ENCODE measurements at places on chromosomes 13 and 19. TPM values are rescaled to one million over a fixed set of nuclear protein-coding genes. Genes with fewer than 3 reads are reported as not detected.

Gene C19orf81
- total RNA-seq: not detected

Gene TEKTIP1
- not detected for total RNA-seq

Gene MYO1F
- total RNA-seq: 7.2 TPM

Gene DBP
- total RNA-seq: 9.3 TPM

Gene PET100
- 25.5 TPM for total RNA-seq

DNA sequence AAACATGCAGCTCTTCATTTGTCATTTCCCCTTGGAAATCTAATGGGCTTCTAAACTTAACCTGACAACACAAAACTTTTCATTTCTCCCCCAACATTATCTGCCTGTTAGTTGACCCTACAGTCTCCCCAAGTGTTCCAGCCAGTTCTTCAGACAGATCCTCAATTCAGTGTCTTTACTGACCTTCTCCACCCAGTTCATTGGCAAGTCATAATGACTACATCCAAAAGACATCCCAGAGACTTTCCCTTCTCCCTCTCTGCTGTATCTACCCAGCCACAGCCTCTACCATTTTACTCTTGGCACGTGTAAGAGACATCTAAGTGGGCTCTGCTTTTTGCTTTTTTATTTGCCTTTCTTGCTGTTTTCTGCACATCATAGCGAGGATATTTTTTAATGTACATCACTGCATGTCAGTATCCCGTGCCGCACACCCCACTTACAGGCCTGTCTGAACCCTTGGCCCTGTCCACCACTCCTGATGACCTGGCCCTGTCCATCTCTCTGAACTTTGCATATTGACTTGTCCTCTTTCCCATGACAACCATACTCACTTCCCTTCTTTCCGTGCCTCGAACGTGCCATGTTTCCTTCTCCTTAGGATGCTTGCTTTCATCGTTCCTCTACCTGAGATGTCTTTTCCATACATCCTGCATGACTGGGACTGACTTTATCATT lies 391.9 kb downstream of the IRS2 start:
- H3K36me3 ChIP-seq: no peaks in the 10 kb centered on the region
- H3K27ac ChIP-seq: no peak overlapping the region
- no peaks in the 10 kb centered on the region for H3K27me3 ChIP-seq

DNA sequence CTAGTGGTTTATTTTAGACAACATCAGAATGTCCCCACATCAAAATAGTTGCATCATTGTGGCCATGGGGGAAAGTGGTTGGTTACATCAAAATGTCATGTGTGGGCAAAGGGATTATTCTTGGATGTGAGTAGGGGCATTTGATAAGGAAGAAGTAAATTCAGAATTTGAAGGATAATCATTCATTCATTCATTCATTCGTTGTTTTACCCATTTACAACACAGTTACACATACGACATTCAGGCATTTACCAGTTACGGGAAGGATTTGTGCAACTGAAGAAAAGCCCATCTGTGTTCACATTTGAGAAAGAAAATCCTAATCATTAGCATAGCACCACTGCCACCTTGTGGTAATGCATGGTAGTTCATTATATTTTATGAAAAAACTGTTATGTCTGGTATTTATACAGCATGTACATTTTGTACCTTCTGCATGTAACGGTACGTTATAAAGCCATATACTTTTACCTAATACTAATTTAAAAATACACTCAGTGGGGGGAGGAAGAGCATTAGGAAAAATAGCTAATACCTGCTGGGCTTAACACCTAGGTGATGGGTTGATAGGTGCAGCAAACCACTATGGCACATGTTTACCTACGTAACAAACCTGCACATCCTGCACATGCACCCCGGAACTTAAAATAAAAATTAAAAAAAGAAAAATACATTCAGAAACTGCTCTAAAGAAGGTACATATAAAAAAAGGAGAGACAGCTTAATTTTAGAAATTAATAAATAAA lies 62.1 kb downstream of the DGKH start:
- H3K36me3 ChIP-seq: no peaks in the 10 kb centered on the region
- H3K27me3 ChIP-seq: no peaks in the 10 kb centered on the region
- no peak for DNase-seq
- H3K4me3 ChIP-seq: no peak overlapping the region

Gene ITGBL1
- total RNA-seq: 20.0 TPM

GRCh38 chr19:17931532-17932191 lies 1.2 kb upstream of the CCDC124 start:
- H3K27ac ChIP-seq: no peak overlapping the region
- H3K27me3 ChIP-seq: no peaks in the 10 kb centered on the region
- peaks cover 26% of the 10 kb centered on the region for H3K4me1 ChIP-seq

DNA sequence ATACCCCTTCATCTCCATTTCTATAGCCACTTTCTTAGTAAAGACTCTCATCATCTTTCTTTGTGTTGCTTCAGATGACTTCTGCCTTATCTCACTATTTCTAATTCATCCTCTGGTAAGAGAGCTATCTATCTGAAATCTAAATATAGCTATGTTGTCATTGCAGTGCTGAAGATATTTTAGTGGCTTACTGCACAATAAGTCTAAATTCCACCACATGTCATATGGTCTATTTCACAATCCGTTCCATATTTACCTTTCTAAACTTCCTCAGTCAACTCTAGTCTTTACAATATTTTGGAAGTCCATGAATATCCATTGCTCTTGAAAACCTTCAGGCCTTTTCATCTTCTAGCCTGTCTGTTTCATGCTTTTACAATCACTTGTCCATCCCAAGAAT lies 465.1 kb upstream of the SLC10A2 start:
- H3K27me3 ChIP-seq: no peaks in the 10 kb centered on the region
- no peak overlapping the region for H3K4me3 ChIP-seq
- H3K4me1 ChIP-seq: no peaks in the 10 kb centered on the region
- DNase-seq: no peak

Gene ERICH4
- total RNA-seq: not detected

GRCh38 chr19:43479961-43480561 lies 14.7 kb upstream of the LYPD3 start:
- H3K27me3 ChIP-seq: no peaks in the 10 kb centered on the region
- H3K4me3 ChIP-seq: no peak overlapping the region
- no peak for DNase-seq
- H3K36me3 ChIP-seq: no peaks in the 10 kb centered on the region
- no peak overlapping the region for H3K27ac ChIP-seq

DNA sequence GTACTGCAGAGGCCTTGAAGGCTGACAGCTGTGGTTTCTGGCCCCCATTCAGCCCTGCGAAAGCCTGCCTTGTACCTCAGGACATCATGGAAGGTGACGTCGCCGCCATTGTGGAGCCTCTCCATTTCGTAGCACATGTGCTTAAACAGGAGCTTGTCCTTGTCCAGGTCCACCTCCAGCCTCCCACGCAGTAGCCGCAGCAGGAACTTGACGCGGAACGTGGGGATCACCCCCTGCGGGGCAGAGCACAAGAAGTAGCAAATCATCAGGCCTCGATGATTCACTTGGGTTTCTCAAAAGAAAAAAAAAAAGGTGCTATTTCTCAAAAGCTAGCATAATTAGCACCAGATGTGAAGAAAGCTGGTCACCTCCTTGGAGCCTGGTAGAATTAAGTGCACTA lies 351.0 kb downstream of the NALCN start:
- no peak overlapping the region for H3K4me3 ChIP-seq
- H3K27me3 ChIP-seq: no peaks in the 10 kb centered on the region
- no peaks in the 10 kb centered on the region for H3K36me3 ChIP-seq

Gene PCDH17
- 9.5 TPM for total RNA-seq

Gene ZNF763
- 7.5 TPM for total RNA-seq

GRCh38 chr13:51502153-51502651 lies 49.4 kb upstream of the INTS6 start:
- H3K4me1 ChIP-seq: no peaks in the 10 kb centered on the region
- H3K27ac ChIP-seq: no peak overlapping the region
- H3K27me3 ChIP-seq: no peaks in the 10 kb centered on the region
- no peak overlapping the region for H3K4me3 ChIP-seq

DNA sequence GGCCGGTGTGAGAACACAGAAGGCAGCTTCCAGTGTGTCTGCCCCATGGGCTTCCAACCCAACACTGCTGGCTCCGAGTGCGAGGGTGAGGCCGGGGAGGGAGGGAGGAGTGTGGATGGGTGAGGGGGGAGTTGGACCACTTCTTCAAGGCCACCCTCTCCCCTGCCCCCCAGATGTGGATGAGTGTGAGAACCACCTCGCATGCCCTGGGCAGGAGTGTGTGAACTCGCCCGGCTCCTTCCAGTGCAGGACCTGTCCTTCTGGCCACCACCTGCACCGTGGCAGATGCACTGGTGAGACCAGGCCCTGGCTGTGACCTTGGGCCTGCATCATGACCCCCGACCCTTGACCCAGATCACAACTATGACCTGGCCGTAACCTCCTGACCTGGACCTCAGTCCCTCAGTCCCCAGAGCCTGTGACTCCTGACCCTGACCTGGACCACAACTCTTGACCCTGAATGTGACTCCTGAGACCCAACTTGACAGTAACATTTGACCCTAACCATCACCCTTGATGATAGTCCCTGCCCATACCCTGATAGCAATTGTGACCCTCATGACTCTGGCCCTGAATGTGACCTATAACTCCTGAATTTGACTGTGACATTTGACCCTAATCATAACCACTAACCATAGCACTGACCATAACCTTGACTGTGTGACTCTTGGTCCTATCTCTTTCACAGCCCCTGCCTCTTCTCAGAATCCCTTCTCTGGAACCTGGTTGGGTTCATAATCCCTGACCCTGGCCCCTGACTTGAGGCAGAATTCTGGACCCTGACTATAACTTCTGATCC lies 10.9 kb downstream of the LTBP4 start:
- no peak for DNase-seq
- H3K36me3 ChIP-seq: no peaks in the 10 kb centered on the region
- peaks cover 3% of the 10 kb centered on the region for H3K27me3 ChIP-seq
- H3K4me1 ChIP-seq: peaks cover 60% of the 10 kb centered on the region
- no peak overlapping the region for H3K27ac ChIP-seq

- no peak overlapping the region for H3K4me3 ChIP-seq
- no peak for DNase-seq
- H3K36me3 ChIP-seq: no peaks in the 10 kb centered on the region
- H3K27ac ChIP-seq: no peak overlapping the region
- H3K27me3 ChIP-seq: no peaks in the 10 kb centered on the region
These were observed 529.9 kb downstream of the SLITRK1 start for GRCh38 chr13:83352391-83352790.

Gene NXNL1
- not detected for total RNA-seq

- no peak overlapping the region for H3K4me3 ChIP-seq
- peaks cover 57% of the 10 kb centered on the region for H3K27me3 ChIP-seq
- H3K4me1 ChIP-seq: no peaks in the 10 kb centered on the region
- no peaks in the 10 kb centered on the region for H3K36me3 ChIP-seq
These were observed 7.1 kb upstream of the SIGLEC7 start for GRCh38 chr19:51135004-51135403.

GRCh38 chr19:13748169-13748828 lies 16.0 kb upstream of the MRI1 start:
- peaks cover 22% of the 10 kb centered on the region for H3K36me3 ChIP-seq
- H3K27me3 ChIP-seq: no peaks in the 10 kb centered on the region
- no peak for DNase-seq
- H3K27ac ChIP-seq: peak overlapping the region; percentile 95

DNA sequence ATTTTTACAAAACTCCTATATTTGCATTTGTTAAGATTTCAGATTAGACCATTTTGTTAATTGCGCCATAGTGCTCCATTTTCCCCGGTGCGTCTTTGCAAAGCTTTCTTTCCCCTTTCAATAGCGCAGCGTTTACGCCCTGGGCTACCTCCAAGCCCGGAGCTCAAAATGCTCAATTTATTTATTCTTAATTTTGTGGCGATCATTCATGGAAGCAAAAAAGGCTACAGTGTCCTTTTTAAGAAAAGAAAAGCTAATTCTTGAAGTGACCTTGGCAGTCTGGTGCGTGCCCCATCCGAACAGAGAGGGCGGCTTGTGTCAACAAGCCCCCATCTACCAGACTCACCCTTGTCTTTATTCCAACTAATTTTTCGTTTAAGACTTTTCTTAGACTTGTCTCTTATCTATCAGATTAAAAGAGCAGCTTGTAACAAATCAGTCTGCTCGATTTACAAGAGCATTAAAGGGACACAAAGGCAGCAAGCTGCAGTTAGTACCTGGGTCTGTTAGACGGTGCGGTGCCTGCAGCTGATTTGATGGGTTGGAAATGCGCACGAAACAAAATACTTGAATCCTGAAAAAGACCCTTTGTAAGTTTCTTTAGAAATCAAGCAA lies 30.1 kb downstream of the GSX1 start:
- H3K27ac ChIP-seq: no peak overlapping the region
- H3K4me3 ChIP-seq: no peak overlapping the region
- no peaks in the 10 kb centered on the region for H3K36me3 ChIP-seq
- no peak for DNase-seq
- peaks cover 11% of the 10 kb centered on the region for H3K4me1 ChIP-seq
- H3K27me3 ChIP-seq: peaks cover 24% of the 10 kb centered on the region

- no peak overlapping the region for H3K27ac ChIP-seq
- no peaks in the 10 kb centered on the region for H3K36me3 ChIP-seq
- DNase-seq: no peak
- peaks cover 12% of the 10 kb centered on the region for H3K27me3 ChIP-seq
These were observed 278.3 kb downstream of the TEX29 start for GRCh38 chr13:111598747-111599146.

DNA sequence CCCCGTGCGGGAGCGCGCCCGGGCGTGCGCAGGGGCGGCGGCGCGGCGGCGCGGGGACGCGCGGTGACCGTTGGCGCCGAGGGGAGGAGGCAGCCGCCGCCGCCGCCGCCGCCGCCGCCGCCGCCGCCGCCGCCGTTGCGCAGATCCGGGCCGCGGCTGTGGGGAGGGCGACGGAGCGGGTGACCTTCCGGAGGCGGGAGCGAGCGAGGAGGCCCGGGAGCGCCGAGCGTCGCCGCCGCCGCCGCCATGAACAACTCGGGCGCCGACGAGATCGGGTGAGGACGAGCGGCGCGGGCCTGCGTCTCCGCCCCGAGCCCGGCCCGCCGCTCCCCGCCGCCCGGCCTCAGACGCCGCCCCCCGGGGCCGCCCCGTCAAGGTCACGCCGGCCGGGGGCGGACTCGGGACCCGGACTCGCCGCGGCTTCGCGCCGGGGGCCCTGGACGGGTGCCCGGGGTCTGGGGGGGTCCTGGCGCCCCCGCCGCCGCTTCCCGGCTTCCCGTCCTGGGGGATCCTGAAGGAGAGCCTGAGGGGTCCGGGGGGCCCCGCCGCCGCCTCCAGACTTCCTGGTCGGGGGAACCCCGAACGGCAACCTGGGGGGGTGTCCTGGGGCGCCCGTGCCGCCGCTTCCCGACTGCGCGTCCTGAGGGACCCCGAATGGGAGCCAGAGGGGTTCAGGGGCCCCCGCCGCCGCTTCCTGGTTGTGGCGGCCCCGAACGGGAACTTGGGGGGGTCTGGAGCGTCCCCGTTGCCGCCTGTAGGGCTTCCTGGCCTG lies at the start of gene DAZAP1:
DAZAP1 (plus strand) TSS at position 59 of the 772 bp plus-strand sequence; CDS start at position 247, 188 bp downstream.
- H3K4me3 ChIP-seq: peak within 1 kb of the TSS; percentile 100
- no peak for DNase-seq
- H3K4me1 ChIP-seq: peaks cover 50% of the 10 kb centered on the region
- no peaks in the 10 kb centered on the region for H3K36me3 ChIP-seq
- H3K27me3 ChIP-seq: no peaks in the 10 kb centered on the region

Gene IZUMO1
- total RNA-seq: not detected

GRCh38 chr19:48113190-48113917 lies 2.7 kb upstream of the PLA2G4C start:
- no peak overlapping the region for H3K27ac ChIP-seq
- peaks cover 19% of the 10 kb centered on the region for H3K4me1 ChIP-seq
- H3K4me3 ChIP-seq: no peak overlapping the region
- H3K27me3 ChIP-seq: no peaks in the 10 kb centered on the region
- no peak for DNase-seq
- peaks cover 22% of the 10 kb centered on the region for H3K36me3 ChIP-seq

- H3K4me3 ChIP-seq: no peak overlapping the region
- H3K36me3 ChIP-seq: no peaks in the 10 kb centered on the region
- H3K27me3 ChIP-seq: no peaks in the 10 kb centered on the region
- H3K4me1 ChIP-seq: no peaks in the 10 kb centered on the region
- H3K27ac ChIP-seq: no peak overlapping the region
These were observed 1243.5 kb downstream of the EFNB2 start for GRCh38 chr13:105291987-105292386.

Gene PRKCG
- total RNA-seq: not detected
